ENCODE measurements at places on chromosomes 1 and 21.

DNA sequence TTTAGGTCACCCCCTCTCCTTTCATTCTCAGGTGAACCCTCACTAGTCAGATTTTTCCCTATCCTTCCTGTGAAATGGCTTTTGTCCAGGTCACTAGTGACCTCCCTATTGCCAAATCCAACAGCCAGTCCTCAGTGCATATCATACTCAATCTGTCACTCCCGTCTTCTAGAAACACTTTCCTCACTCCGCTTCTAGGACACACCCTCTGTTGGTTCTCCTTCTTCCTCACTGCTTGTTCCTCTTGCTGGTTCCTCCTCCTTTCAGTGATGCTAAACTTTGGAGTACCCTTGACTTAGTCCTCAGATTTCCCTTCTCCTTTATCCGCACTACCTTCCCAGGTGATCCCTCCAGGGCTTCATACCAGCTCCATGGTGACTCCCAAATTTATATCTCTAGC is 94.3 kb downstream of the RNF220 start:
- DNase-seq = no peak

GRCh38 chr21:38488640-38489270 is 9.5 kb downstream of the ERG start:
- DNase-seq = no peak

- peak; percentile 39 for DNase-seq
Observed at GRCh38 chr1:17682400-17682799, 72.7 kb upstream of the ACTL8 start.

- DNase-seq = no peak
Observed at GRCh38 chr1:244337839-244338238, 113.9 kb downstream of the ADSS2 start.

GRCh38 chr21:41098076-41098475 is 69.9 kb upstream of the BACE2 start:
- DNase-seq = no peak

GRCh38 chr21:41068967-41069642 is 98.9 kb upstream of the BACE2 start:
- peak; percentile 81 for DNase-seq

GRCh38 chr1:47532921-47533792 is 95.3 kb downstream of the FOXD2 start:
- peak; percentile 63 for DNase-seq

DNA sequence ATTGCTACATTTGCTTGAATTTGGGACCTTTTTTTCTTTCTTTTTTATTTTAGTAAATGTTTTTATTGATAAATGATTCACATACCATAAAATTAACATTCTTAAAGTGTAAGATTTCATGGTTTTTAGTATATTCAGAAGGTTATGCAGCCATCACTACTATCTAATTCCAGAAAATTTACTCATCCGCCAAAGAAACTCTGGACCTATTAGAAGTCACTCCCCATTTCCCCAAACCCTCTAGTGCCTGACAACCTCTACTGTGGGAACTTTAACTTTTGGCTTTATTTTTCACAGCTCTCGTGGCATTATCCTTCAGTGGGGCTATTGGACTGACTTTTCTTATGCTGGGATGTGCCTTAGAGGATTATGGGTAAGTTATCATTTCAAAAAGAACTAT is 4.5 kb downstream of the LEPR start:
- DNase-seq = no peak

DNA sequence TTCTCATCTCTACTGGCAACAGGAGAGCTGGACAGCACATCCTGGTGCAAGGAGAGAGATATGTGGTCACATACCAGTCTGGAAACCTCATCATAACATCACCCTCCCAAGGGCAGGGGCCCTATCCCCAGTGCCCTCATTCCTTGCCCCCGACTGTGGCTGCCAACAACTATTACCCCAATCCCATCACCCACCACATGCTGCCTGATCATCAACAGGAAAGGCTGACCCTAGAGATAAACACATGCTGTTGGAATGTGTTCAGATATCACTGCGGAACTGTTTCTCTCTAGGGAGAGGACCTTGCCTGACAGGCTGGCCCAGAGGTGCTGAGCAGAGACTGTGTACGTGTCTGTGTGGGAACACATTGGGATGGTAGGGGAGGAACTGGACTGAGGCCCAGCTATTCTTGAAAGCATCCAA is 4.5 kb upstream of the INKA2 start:
- no peak for DNase-seq

GRCh38 chr1:113391649-113392271 is 1.4 kb downstream of the MAGI3 start:
- peak; percentile 21 for DNase-seq

DNA sequence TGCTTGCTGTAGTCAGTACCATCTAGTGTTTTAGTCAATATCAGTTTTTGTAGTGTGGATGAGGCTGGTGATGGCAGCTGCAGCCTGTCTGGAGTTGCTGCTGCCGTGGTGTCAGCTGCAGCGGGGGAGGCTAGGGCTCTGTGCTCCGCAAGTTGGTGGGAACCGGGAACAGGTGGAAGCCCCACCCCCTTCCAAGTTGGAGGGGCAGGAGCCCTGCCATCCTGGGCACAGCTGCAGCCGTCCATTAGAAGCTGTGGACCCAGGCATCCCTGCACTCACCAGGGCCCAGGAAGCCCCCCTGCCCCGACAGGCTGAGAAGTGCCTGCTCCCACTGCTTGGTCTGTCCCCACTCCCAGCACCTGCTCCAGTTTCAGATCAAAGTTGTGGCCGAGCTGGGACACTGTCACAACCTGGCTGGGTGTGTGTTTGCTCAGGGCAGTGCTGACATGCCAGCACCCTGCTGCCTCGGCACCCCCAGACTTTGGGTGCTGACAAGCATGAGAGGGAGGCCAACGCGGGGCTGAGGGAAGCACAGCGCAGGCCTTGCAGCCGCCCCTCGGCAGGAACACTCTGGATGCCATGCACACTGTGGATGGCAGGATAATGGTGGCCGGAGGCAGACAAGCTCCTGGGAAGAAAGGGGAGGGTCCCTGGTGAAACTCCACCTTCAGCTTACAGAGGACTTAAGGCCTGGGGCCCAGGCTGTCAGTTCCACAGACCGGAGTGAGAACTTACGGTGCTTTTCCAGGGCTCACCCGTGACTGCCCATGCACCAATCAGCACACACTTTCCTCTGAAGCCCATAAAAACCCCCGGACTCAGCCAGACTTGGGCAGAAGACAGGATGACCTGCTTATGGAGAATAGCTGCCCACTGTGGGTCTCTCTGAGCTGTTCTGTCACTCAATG is 86.9 kb downstream of the ADARB1 start:
- no peak for DNase-seq

- peak; percentile 74 for DNase-seq
Observed at GRCh38 chr1:154176337-154176736, 15.6 kb downstream of the TPM3 start.

DNA sequence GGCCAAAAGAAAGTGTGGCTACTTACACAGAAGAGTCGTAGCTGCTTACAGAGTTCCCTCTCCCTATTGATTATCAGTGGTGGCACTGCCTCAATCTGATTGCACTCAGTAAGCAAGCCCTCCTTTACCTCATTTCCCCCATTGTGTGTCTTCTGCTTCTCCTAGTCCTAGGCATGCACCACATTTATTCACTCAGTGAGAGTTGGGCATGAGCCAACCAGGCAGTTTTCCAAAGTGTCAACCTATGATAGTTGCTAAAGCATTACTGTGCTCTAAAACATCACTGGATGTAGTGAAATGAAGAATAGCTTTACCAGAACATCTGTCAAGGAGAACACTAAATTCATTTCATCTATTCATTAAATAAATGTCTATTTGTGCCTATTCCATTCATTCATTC is 19.3 kb downstream of the GJA5 start:
- DNase-seq = no peak

GRCh38 chr1:223680188-223680587 is 14.7 kb upstream of the CAPN8 start:
- DNase-seq = no peak

DNA sequence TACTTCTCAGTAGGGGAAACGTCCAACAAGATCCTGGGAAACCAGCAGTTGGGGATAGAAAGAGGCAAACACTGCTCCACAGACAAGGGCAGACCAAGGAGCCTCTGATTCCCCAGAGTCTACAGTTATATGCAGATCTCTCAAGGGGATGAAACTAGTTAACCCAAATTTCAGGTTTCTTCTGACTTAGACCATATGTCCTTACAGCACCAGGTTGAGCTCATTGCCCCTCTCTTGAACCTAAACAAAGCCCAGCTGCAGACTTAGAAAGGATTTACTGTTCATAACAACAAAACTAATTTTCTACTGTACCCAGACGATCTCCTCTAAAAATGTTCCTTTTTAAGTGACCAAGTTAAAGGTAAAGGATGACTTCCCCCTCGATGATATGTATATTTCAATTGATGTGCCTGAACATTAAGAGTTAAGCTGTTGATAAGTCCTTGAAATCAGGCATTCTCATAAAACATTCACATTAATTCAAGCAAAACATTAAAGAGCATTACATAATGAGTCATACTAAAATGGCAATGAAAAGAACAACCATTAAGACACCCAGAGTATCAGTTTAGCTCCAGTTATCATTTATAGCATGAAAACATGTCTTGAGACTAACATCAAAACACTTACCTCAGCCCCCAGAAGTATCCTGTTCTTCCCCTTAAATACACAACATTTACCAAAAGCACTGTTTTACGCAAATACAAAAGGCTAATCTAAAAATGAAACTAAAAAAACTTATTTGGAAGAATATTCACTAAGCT is 24.1 kb downstream of the SMYD3 start:
- DNase-seq = peak; percentile 5

DNA sequence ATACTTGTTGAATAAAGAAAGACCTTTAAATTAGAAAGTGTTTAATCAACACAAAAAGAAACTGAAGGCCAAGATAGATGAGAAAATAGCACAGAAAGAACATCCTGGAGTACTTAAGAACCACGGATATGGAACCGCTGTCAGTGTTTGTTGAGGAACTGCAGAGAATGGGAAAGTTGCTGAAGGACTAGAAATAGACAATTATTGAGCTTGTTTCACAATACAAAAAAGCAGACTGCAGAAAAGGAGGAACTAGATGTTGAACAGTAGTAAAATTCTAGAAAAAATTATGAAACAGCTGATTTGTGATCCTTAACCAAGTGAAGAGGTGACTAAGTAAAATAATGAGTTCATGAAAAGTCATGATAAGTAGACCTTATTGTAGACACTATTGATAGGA is 29.7 kb downstream of the MYSM1 start:
- no peak for DNase-seq

DNA sequence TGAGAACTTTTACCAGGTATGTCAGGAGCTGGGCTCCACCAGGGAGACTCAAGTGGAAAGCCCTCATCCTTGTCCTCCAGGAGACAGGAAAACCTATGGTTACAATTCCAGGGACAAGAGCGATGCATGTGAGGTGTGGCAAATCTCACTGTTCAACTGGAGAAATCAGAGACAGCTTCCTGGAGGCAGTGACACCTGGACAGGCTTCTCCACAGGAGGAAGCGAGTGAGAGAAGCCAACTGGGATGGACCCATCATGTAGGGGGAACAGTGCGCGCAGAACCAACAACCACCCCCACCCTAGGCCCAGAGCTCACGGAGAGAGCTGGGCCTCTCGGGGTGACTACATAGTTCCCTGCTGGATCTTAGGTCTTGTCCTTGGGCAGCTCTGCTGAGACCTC is 5.6 kb upstream of the SLX9 start:
- DNase-seq = no peak

DNA sequence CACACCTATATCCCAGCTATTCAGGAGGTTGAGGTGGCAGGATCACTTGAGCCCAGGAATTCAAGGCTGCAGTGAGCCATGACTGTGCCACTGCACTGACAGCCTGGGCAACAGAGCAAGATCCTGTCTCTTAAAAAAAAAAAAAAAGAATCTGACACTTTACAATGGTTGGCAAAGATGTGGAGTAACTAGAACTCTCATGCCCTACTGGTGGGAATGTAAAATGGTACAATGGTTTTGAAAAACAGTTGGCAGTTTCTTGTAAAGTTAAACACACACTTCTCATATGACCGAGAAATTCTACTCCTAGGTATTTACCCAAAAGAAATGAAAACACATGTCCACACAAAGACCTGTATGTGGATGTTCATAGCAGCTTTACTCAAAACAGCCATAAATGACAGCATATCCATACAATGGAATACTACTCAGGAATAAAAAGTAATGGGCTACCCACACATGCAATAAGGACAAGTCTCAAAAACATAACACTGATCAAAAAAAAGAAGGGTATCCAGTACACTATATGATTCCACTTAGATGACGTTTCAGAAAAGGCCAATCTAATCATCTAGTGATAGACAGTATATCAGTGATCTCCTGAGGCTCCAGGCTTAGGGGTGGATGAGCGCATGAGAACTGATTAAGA is 58.1 kb downstream of the HLCS start:
- DNase-seq = no peak

- no peak for DNase-seq
Observed at GRCh38 chr1:56418151-56418631, 161.2 kb downstream of the PLPP3 start.

- DNase-seq = no peak
Observed at GRCh38 chr1:61463220-61463619, 261.7 kb downstream of the TM2D1 start.

DNA sequence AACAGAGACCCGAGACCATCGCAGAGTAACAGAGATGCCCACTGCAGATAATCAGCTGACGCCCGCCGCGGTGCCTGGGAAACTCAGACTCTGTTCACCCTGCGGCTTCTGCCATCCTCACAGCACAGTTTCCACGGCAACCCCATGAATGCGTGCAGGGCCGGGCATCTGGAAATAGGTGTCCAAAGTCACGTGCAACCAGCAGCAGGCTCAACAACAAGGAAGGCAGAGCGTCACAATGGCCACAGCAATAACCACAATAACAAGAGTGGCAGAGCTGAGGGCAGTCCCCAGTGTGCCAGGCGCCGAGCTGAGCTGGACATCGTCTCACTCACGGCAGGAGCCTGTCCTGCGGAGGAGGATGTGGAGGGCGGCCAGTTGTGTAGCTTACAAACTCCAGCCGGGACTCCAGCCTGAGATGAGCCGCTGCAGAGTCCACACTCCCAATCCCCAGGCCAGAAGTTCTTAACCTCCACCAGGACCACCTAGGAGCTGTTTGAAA is 102.0 kb downstream of the CRYAA start:
- DNase-seq = peak; percentile 55

- no peak for DNase-seq
Observed at GRCh38 chr1:38628241-38628640, 231.3 kb downstream of the RRAGC start.

DNA sequence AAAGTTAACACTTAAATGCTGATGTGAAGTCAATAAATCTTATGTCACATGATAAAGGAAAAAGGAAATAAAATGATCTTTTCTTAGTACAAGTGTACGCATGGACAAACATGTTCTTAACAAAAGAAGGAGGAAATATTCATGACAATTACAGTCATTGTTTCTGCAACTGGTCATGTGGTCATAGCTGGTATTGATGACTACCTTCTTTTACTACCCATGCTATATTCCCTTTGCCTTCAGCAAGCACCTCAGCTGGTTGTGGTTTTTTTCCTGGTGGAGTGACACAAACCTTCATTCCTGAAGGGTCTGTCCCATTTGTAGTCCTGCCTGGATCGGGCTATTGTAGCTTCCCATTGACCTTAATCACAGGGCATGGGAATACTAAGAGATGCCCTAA is 23.4 kb upstream of the TSHB start:
- no peak for DNase-seq

- DNase-seq = no peak
Observed at GRCh38 chr1:165143437-165144065, 213.0 kb downstream of the LMX1A start.
